ENCODE measurements at places on chromosomes 5 and 9.

- DNase-seq, result no peak
Observed at GRCh38 chr5:137710086-137710485, 25.8 kb downstream of the KLHL3 start.

DNA sequence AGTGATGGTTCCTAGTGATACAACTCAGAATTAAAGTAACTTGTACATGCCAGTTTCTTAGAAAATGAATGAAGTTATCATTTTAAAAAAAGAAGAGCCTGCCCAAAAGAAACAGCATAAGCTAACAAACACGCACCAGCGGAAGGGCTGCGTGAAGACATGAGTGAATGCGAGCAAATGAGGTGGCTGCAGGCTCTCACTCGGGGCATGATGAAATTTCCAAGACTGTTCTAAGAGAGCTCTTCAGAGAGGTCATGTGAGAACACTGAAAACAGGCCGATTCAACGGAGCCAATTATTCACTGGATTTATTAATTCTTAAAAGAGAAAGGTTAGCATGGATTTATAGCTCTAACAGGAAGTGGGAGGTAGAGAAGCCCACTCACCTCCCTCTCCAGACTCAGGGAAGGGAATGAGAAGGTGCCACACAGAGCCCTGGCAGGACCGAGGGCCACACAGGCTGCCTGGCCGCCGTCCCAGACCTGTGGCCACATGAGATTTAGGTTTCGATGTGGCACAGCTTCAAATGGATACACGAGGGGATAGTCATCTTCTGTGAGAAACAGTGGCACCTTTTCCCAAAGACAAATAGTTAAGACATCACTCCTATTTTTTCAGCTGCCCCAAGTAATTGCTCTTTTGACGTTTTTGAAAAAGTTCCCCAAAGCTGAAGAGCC lies 55.5 kb downstream of the HABP4 start:
- no peak for DNase-seq

- DNase-seq, result no peak
Observed at GRCh38 chr9:108081112-108081511, 591.5 kb upstream of the KLF4 start.

- DNase-seq, result no peak
Observed at GRCh38 chr5:129135633-129136032, 41.1 kb downstream of the ISOC1 start.

DNA sequence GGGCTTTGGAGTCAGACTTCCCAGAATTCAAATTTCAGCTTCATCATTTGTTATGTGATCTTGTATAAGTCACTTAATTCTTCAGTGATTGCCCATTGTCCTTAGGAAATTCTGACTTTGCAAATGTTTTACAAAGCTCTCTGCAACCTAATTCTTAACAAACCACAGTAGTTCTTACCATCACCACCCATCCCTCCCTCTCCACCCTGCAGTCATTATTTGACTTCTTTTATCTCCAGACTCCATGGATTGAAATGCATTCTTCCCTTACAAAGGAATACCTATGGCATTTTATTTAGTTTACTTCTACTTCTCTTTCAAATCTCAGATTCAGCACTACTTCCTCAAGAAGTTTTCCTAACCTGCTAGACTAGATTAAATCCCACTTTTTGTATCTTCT lies 23.1 kb downstream of the SHLD3 start:
- no peak for DNase-seq

DNA sequence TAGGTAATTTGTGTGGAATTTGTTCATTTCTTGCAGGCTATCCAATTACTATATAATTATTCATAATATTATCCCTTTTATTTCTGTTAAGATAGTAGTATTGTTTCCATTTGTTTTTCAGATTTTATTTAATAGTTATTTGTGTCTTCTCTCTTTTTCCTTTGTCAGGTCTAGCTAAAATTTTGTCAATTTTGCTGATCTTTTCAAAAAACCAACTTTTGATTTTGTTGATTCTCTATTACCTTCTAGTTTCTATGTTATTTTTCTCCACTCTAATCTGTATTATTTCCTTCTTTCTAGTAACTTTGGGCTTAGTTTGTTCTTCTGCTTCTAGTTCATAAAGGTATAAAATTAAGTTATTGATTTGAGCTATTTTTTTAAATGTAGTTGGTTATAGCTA lies 76.3 kb downstream of the OSTF1 start:
- DNase-seq, result no peak

DNA sequence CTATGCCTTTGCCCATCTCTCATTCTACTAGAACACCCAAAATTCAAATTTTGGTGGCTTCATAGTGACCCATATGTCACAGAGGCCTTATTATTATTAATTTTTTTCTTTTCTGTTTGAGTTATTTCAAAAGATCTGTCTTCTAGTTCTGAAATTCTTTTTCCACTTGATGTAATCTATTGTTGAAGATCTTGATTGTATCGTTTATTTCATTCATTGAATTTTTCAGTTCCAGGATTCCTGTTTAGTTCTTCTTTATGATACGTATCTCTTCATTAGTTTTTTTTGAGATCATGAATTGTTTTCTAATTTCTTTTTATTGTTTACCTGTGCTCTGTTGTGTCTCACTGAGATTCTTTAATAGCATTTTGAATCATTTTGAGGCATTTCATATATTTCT lies 24.6 kb upstream of the APBA1 start:
- no peak for DNase-seq

DNA sequence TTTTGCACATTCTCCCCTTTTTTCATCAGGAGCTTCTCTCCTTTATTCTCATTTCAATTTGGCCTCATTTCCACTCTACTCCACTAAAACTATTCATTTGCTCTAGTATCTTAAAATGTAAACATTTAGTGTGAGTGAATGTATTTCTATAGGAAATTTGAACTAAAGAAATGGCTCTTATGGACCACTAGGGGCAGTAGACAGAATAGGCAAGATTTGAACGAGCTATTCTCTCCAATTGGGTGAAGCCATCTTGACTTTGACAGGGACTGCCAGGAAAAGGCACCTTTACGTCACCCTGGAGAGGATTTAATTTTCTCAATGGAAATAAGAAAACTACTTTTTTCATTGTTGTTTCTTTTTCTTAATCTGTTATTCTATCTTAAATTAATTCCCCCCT lies 666.3 kb downstream of the DNAH5 start:
- no peak for DNase-seq

GRCh38 chr5:6088706-6089105 lies 289.6 kb downstream of the MED10 start:
- no peak for DNase-seq

DNA sequence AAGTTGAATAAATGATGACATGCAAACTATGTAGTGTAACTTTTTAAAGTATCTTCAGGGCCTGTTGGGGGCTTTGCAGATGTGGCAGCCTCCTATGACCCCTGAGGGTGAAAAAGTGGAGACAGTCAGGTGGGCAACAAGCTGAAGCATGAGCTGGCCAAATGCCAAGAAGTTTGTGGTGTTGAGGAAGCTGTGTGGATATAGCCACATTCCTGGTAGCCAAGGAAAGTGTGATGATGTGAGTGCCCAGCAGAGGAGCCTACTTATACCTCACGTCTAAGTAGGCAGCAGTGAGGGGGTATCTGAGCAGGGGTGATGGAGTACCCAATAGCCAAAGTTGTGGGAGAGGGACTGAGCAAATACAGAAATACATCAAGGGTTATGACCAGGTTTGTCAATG lies 621.2 kb upstream of the CDH6 start:
- no peak for DNase-seq

DNA sequence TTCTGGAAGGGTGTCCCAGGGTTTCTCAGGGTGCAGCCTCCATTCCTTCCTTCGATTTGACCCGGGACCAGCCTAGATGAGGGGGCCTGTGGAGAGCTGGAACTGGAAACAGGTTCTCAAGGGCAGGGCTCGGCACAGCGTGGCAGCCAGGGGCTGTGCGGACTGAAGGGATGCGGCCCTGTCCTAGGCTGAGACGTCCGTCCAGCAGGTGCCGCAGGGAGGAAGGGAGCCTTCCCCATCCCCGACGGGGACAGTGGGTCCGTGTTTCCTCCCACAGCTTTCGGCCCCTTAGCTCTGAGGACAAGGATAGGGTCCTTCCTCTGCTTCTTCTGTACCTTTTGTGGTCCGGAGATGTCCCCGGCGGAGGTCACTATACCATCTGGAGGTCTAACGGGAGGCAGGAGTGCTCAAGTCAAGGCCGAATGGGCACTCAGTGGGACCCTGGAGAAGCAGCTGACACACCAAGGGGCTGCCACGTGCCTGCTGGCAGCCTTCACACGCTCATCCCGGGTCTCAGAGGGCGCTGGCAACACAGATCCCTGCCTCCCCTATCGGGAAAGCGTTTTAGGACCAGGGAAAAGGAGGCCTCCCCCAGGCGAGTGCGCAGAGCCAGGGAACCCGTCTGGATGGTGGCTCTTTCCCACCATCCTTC lies 49.9 kb downstream of the USP20 start:
- DNase-seq, result no peak

All from stimulated activated CD4-positive, alpha-beta T cell treated with anti-CD3 and anti-CD28 coated beads, Interleukin-1b, Interleukin-23, amount 100 ng/mL, for 4 hours (primary cell).